ENCODE measurements at places on chromosomes 5 and 9.

- DNase-seq = no peak
Measured at GRCh38 chr9:137168573-137168903, 1.3 kb downstream of the LRRC26 start.

DNA sequence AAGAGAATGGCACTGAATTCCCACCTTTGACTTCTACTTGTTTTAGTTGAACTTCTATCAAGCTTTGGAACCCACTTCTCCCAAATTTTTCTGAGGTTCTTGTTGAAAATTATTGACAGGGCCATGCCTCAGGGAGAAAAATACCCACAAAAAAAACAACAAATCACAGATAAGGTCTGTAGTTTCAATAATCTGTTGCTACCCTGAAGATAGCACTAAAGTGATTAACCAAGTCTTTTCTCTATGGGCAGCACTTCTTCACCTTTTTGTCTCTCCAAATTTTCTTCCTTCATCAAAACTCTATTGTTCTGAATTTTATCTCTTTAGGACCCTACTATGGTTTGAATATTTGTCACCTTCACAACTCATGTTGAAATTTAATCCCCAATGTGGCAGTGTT, 154.3 kb upstream of the FGF10 start:
- DNase-seq = no peak

DNA sequence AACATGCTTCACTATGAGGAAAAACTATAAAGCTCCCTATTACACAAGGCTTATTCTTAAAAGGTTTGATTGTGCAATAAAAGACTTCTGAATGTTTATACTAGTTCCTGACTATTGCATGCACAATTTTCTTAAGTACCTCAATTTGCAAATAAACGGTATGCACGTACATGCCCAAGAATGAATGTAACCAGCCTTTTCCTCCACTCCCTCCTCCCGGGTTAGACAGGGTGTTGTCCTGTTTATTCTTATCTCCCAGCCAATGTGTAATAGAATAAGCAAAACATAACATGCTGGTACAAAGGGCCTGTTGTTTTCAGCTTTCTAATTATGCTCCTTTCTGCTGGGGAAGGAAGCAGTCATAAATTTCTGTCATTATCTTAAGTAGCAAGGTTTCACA, 79.1 kb downstream of the AOPEP start:
- DNase-seq = no peak

DNA sequence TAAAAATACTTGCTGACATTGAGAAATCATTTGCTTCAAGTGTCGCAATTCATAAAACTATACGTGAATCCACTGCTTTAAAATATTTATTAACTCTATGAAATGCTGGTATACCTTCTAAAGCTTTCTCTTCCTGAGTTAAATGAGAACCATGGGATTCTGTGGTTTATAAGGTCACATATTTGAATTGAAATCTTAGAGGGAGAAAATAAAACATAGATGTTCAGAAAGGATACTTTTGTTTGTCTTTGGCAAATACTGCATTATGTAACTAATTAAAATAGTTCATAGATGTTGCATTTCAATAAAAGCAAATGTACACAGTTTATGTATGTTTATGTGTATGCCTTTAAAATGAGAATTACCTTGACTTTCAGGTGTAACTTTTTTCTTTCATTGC, 250.1 kb downstream of the FAM170A start:
- DNase-seq = no peak

DNA sequence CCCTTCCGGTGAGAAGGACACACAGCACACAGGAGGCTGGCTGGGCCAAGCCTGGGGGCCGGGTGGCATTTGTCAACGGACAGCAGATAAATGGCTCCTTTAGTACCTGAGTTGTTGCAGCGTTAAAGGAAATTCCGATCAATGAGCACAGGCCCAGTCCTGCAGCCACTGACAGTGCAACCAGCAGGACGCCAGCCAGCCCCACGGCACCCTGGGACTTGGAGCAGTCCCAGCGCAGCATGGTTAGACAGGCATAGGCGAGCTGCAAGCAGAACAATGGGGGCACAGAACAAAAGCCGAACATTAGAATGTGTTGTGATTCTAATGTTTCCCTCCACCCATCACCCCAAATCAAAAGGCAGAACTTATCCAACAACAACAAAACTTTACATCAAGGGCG, 39.3 kb downstream of the PTCH1 start:
- no peak for DNase-seq

DNA sequence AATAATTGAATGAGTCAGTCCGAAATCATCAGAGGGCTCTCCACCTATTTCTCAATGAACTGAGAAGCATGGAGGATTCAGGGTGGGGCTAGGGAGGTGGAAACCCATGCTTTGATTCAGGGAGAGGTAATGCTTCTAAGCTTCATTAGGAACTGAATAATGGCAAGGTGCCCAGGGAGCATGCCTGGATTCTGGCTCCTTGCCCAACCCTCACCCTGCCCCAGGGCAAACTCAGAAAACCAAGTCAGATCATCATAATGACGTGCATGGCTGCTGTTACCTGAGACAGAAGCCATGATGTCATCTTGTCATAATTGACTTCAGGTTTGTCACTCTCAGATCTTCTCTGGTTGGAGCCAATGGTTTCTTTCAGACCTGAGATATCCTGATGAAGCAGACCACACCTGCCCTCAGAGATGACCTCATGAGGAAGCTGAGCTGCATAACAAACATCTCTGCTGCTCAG, 199.6 kb downstream of the SYK start:
- DNase-seq = no peak

- no peak for DNase-seq
Measured at GRCh38 chr9:117278020-117278419, 136.8 kb downstream of the ASTN2 start.

Measured in tibial artery (tissue), 4 donors.